Cardiac fibroblast (primary cell): ENCODE measurements at places on chromosomes 11 and 22.
A peak's percentile ranks its signal among the peaks of the same experiment; 100 is the strongest.

- peak; percentile 47 for DNase-seq
Observed at GRCh38 chr11:33500861-33501479, 199.7 kb downstream of the C11orf91 start.

GRCh38 chr22:19220867-19221266, 42.3 kb upstream of the SLC25A1 start:
- DNase-seq = no peak

- peak; percentile 56 for DNase-seq
Observed at GRCh38 chr11:97610000-97610399, 1220.2 kb downstream of the JRKL start.

GRCh38 chr11:71466358-71466757, 13.4 kb downstream of the NADSYN1 start:
- DNase-seq = no peak

- no peak for DNase-seq
Observed at GRCh38 chr11:13952221-13952620, 10.3 kb upstream of the SPON1 start.

- DNase-seq = no peak
Observed at GRCh38 chr11:27971171-27971570, 136.8 kb downstream of the KIF18A start.

- DNase-seq = peak; percentile 26
Observed at GRCh38 chr22:42720263-42721044, at the start of gene A4GALT. Gene A4GALT (minus strand): TSS chr22:42720870. CDS start chr22:42693951, 26,919 bp downstream.

DNA sequence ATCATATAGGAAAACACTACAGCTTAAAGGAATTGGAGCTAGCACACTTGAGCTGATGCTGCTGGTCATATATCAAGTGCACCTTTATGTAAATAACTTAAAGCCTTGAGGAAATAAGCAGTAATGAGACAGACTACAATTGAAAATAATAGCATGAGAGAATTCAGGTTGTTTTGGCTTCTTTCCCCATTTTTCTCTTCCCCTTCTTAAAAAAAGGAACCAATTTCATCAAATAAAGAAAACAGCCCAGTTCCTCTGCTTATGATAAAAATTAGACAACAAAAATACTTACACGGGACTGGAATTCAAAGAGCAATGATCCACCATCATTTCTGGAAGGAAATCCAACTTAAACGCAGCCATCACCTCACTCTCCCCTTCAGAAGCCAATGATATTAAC, 50.2 kb upstream of the RAPSN start:
- no peak for DNase-seq

DNA sequence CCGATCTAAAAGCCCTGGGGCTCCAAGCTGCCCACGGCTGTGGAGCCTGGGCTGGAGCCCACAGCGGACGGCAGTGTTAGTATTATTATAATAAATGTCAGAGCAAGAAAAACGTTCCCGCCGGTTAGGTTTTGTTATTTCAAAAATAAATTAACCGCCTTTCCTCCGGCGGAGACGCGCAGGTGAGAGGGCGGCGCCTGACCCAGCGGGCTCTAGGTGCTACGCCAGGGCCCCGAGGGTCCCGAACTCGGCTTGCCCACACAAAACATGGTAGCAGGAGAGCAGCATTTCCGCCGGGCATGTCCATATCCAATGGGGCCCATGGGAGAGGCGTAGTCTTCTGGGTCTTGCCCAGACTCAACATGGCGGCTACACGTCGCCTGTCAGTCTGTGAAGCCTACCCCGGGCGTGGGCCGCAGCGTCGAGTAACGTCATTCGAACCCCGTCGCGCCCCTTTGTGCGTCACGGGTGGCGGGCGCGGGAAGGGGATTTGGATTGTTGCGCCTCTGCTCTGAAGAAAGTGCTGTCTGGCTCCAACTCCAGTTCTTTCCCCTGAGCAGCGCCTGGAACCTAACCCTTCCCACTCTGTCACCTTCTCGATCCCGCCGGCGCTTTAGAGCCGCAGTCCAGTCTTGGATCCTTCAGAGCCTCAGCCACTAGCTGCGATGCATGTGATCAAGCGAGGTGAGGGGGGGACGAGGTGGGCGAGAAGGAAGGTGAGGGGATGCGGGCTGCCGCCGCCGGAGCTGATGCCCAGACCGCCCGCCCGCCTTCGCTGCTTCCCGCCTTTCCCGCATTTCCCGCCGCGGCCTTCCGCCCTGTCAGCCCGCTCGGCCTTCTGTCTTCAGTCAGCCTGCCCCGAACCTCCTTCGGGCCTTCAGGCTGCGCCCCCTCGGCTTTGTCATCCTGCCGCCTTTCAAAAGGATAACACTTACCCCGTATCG, at the start of gene RRM1:
Gene RRM1, plus strand, starts transcription at position 452 of the 944 bp plus-strand sequence. Its CDS starts 214 bp downstream, at position 666.
- peak; percentile 98 for DNase-seq

- no peak for DNase-seq
Observed at GRCh38 chr22:25774575-25775026, 32.6 kb downstream of the MYO18B start.

DNA sequence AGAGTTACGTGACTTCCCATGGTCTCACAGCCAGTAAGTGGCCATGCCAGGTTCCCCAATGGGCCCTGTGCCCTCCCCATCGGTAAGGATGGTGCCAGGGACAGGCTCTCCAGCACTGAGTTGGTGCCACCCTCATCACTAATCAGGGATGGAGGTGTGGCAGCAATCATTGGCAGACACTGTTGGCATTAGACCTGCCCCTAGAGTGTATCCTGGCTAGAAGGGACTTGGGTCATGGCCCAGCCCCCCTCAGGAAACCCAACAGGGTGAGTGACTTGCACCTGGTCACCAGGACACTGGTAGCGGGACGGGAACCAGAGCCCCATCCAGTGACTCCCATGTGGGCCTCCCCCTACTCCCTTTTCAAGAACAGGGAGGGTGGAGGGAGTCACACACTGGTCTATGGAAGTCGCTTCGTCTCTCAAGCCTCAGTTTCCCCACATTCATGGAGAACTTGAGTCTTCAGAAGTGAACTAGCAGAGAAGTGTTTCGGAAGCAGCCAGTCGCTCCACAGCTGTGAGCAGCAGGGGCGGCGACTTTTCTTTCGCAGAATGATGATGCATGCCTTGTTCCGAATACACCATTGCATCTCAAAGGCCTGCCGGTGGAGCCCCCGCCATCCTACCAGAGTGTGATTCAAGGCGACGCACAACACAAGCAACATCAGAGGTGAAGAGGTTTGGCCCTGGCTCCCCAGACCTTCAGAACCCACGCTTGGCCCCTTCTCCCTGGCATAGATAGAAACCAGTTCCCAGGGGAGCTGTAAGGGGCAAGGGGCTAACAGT, 12.9 kb downstream of the MS4A10 start:
- no peak for DNase-seq

- no peak for DNase-seq
Observed at GRCh38 chr22:46147061-46147460, 3.3 kb upstream of the PPARA start.

DNA sequence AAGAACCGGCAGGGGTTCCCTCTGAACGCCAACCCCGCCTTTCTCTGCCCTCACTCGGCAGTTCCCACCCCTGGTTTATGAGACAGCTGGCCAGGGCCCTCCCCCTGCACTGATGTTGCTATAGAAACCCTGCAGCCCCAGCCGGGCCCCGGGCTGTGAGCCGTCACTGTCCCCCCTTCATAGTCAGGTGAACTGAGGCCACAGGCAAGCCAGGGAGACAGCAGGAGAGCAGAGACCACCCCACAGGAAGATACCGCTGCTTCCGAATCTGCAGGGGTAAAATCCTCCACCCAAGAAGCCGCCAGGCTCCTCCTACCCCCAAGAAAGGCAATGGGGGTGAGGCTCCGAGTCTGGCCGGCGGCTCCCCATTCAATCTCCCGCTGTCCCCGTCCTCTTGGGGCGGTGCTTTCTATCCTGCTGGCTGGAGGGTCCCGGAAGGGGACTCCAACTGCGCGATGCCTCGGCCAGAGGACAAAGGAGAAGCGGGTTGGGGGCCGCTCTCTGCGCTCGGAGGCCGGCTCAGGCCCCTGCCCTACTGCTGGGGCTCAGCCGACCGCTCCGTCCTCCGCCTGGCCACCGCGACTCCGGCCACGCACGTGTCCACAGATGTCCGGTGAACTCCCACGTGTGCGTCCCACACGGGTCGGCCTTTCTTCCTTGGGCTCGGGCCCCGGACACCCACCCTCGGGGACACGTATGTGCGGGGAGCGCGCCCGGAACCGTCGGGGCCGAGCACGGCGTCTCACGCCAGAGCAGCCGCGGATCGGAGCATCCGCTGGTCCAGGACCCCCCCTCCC, 587 bp downstream of the SLC25A22 start:
- peak; percentile 77 for DNase-seq

GRCh38 chr11:75315439-75315805, 36.0 kb downstream of the ARRB1 start:
- DNase-seq = no peak

DNA sequence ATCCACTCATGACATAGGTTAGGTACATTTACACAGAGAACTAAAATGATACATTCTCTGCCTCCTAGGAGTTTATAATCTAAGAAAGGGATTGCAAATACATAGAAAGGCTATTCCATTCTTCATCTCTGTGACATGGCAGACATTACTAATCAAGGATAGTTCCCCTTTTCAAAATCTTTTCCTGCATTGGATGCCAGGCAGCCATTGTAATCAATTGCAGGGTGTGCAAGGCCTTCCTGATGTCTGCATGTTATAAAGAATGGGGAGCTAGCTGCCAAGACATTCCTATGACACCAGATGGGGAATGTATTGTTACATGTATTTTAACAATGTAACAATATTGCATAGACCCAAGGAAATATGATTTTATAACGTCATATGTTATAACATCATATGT, 82.0 kb downstream of the KIRREL3 start:
- no peak for DNase-seq

DNA sequence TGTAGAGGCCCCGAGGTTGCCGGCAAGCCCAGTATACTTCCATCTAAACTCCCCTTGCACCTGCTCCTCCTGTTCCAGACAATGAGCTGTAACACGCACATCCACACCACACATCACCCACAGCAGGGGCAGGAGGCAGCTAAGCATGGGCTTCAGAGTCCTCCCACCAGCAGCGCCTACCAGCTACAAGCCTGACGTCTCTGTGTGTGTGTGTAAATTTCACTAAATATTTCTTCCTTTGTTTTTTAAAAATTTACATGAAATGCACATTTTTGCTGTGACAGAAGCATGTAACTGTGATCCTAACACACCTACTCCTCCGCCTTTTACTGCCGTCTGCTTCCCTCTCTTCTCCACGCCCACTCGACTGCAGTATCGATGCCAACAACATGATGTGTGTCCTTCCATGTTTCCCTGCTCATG, 29.4 kb upstream of the PACSIN2 start:
- no peak for DNase-seq

- peak; percentile 15 for DNase-seq
Observed at GRCh38 chr11:95365348-95365747, 134.3 kb upstream of the SESN3 start.

- DNase-seq = peak; percentile 91
Observed at GRCh38 chr22:17910561-17911311, 113.6 kb downstream of the MICAL3 start.

DNA sequence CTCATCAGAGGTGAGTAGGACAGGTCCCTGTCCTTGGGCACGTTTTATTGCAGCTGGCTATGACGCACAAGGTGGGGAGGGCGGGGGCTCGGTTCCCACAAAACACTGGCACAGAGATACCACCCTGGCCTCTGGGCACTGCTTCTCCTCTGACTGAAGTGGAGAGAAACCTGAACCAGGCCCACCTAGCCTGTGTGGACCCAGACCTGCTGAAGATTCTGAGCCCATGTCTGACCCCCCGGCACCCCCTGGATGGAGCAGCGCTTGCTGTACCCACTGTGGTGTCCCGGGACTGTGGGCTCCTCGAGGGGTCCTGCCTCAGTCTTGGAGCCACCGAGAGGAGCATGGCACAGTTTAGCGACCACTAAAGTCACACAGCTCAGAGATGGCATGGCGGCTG, 72.6 kb downstream of the PARVB start:
- no peak for DNase-seq

- no peak for DNase-seq
Observed at GRCh38 chr11:64096835-64097234, 61.1 kb downstream of the FLRT1 start.
